ENCODE measurements at places on chromosomes 2 and 18.

GRCh38 chr18:37243741-37244140 is 321.9 kb downstream of the CELF4 start:
- no peak for DNase-seq

GRCh38 chr2:171626949-171627348 is 60.3 kb upstream of the DYNC1I2 start:
- DNase-seq, result no peak

- no peak for DNase-seq
These were observed 103.9 kb downstream of the RTN4 start for GRCh38 chr2:54946220-54946805.

GRCh38 chr18:38923540-38923939 is 1357.9 kb upstream of the CELF4 start:
- no peak for DNase-seq

DNA sequence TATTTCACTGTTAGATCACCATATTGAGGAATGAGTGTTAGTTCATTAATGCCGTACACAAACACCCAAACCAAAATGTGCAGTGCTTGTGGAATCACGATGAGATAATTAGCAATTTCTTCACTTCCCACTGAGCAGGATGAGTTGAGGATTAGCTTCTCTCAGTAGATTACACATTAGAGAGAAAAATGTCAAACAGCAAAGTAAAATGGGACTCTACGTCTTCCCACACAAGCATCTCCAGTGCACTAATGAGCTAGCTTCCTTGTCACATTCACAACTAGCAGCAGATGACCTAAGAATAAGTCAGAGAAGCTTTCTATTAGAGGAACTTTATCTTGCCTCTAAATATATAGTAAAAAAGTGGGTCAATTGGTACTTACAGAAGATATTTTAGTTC is 926.9 kb downstream of the TSN start:
- DNase-seq, result no peak

DNA sequence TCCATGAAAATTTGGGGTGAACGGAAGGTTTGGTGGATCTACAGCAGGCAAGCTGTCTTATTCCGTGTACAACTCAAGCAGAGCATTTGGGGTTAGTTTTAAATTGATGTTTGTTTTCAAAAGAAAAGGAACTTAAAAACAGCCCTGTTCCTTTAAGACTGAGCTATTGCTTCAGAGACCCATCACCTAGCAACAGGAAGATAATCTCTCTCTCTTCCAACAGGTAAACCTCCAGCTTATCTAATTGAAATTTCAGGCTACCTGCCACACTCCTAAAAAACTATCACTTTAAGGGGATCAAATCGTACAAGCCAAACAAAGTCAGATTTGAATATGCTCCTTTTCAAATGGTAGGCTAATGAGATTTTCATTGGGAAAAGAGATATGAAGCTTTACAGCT is 101.8 kb downstream of the RNF152 start:
- no peak for DNase-seq

DNA sequence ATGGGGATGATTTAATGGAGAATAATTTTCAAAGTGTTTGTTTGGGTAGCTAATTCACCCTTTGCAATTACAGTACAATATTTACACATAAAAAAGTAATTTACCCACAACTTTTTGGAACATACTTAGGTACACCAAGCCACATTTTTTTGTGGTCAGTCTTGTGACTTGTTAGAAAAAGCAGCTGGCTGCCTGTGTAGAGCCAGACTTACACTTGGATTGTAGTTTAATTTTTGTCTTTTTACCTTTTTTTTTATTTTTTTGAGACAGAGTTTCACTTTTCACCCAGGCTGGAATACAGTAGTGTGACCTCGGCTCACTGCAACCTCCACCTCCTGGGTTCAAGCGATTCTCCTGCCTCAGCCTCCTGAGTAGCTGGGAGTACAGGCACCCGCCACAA is 45.4 kb downstream of the RALBP1 start:
- peak; percentile 24 for DNase-seq

DNA sequence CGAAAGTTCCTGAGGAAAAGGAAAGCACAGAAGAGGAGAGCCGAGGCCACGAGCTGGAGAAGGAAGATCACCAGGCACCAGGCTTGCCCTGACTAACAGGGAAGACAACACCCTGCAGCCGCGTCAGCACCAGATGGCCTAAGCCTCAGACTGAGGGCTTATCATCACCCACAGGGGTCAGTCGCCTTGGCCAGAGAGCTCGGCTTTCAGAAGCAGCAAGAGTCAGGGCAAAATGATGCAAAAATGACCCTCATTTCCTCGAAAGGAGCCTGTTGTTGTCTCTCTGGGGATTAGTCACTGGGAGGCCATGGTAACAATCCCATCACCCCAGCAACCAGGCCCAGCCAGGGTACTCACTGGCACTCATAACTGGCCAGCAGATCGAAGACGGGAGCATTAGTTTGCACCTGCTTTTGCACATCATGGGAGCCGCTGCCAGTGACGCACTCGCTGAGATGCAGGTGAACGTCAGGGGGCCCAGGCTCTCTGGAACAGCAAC is 42.7 kb upstream of the ZFP36L2 start:
- peak; percentile 62 for DNase-seq

GRCh38 chr2:111194835-111195621 is 74.3 kb downstream of the BCL2L11 start:
- no peak for DNase-seq

DNA sequence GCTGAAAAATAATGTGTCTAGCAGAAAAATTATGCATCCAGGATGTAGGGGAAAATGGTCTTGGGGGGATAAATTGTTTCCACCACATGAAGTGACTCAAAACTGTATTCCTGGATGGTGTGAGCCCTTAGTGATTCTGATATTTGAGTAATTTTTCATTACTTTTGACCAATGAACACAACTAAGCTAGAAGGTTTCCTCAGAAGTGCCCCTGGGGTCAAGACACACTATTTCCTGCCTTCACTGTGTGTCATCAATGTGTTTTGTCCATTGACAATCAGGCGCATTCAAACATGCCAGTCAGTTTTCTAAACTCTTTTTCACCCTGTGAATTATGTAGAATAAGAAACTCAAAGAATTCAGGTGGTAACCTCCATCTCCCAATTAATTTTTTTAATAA is 130.5 kb upstream of the REG3G start:
- no peak for DNase-seq

- DNase-seq, result no peak
These were observed 9.8 kb downstream of the RMDN2 start for GRCh38 chr2:37934591-37935513.

DNA sequence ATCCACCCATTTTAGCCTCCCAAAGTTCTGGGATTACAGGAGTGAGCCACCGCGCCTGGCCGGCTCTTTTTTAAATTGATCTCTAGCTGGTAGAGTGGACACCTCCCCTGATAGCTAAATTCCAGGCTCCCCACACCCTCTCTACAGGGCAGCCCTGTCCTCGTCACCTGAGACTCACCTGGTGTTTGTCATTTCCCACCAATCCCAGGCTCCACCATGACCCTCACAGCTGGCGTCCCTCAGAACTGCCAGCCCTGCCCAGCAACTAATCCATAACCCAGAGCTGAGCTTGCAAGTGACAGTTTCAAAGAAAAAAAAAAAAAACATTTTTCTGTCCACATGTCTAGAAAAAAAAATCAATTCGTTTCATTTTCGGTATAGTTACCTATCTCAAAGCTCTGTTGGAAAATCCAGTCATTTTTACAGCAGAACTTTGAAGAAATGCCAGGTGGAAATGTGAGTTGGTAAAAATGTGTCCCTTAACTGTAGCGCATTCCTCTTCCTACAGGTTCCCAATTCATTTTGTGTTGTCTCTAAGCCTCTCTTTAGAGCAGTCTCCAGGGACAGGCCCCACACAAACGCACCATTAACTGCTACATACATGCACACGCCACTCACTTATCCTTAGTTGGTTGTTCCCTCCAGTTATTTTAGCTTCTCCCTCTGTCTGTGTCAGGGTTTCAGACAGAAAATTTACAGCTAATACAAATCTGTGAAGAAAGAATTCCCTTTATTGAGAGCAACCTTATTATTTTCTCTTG is 294.7 kb downstream of the FBXO15 start:
- DNase-seq, result no peak

- no peak for DNase-seq
These were observed 78.1 kb downstream of the RTTN start for GRCh38 chr18:70127359-70127758.

GRCh38 chr2:168811696-168812095 is 9.3 kb downstream of the NOSTRIN start:
- no peak for DNase-seq

GRCh38 chr2:84641021-84641420 is 124.7 kb downstream of the DNAH6 start:
- DNase-seq, result no peak

DNA sequence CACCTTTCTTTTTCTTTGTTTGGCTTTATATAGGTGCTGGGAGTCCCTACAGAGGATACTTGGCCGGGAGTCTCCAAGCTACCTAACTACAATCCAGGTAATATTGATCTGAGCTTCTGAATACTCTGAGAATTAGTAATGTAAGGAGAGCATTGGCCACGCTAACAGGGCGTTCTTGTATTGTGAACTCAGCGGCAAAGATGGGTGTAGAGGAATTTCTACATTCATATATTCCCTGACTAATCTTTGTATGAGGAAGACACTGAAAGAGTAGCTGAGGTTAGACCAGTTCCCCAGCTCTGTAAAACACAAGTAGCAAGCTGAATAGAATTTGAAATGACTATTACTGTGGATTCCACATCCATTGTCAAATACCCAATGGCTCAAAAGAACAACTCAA is 48.5 kb downstream of the CDK15 start:
- DNase-seq, result no peak

DNA sequence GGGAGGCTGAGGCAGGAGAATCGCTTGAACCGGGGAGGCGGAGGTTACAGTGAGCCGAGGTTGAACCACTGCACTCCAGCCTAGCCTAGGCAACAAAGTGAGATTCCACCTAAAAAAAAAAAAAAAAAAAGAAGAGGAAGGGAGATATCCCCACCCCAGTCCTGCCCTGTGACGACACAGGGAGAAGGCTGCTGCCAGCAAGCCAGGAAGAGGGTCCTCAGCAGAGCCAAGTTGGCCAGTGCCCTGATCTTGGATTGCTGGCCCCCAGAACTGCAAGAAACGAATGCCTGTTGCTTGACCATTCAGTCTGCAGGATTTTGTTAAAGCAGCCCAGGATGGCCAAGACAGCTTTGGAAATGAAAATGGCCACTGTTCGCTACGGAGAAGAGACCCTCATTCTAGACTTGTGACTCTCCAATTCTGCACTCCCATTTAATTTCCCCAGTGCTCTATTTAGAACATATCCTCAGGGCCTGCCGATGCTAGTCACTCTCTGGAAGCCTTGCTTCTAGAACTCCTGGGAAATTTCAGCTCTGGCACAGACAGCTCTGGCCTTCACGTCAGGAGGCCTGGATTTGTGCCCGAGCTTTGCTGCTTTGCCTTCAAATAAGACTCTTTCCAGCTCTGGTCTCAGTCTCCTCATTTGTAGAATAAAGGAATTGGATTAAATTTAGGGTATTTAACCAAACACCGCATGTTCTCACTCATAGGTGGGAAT is 15.7 kb upstream of the AMMECR1L start:
- peak; percentile 52 for DNase-seq

GRCh38 chr2:170321526-170321925 is 143.6 kb downstream of the MYO3B start:
- DNase-seq, result no peak

DNA sequence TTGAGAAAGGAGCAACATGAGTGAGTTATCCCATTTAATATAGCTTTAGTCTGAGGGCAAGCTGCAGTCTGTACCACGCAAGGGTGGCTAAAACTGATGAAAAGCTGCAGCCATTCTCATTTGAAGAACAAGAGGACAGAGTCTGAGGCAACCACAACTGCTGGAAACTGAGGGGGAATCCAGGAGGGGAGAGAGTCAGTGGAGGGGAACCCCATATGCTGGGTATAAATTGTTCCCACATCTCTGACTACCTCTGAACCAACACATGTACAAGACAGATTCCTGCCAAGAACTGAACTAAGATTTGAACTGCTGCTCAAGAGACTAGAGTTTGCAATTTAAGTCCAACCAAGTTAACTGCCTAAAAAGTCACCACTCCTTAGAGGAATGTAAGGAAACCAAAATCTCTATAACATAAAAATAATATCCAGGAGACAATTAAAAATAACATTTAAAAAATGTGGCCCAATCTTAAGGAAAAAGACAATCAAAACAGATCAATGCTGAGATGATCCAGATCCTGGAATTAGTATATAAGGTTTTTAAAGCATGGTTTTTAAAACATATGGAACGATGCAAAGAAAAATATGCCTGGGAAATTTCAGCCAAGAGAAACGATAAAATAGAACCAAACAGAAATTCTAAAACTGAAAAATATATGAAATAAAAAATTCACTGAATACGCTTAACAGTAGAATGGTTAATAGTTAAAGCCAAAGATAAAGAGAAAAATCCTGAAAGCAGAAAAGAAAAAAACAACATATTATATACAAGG is 11.2 kb downstream of the CWC22 start:
- DNase-seq, result no peak

DNA sequence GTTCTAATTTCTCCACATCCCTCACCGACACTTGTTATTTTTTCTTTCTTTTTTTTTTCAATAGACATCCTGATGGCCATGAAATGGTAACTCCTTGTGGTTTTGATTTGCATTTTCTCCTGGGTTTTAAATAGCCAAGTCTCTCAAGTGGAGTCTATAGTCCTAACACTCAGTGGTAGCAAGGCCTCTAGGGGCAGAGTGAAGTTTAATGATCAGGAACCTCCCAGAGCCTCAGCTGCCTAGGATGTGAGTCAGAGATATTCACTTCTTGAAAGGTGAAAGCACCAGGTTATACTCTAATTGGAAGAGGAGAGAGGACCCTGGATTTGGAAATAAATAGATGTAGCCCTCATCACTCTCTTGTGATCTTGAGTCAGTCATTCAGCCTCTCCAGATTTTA is 62.7 kb upstream of the CAPN13 start:
- DNase-seq, result no peak

DNA sequence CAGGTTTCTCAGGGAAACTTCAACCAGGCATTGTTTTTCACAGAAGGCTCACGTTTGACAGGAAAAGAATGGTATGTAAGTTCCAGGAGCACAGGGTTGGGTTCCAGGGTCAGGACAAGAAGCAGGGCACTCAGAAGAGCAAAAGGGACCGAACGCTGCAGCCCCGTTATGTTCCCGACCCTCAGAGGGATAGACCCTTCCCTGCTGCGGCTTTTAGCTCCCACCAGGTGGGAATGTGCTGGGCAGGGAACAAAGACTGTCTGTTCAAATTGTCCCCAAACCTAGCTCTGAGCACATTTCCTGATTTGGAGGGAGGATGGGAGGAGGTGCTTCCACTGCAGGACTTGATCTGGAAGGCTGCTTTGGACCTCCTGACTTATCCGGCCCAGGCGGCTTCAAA is 130.1 kb downstream of the RAB3GAP1 start:
- DNase-seq, result no peak
